ENCODE measurements at places on chromosomes 1 and 21.
A peak's percentile ranks its signal among the peaks of the same experiment; 100 is the strongest.

DNA sequence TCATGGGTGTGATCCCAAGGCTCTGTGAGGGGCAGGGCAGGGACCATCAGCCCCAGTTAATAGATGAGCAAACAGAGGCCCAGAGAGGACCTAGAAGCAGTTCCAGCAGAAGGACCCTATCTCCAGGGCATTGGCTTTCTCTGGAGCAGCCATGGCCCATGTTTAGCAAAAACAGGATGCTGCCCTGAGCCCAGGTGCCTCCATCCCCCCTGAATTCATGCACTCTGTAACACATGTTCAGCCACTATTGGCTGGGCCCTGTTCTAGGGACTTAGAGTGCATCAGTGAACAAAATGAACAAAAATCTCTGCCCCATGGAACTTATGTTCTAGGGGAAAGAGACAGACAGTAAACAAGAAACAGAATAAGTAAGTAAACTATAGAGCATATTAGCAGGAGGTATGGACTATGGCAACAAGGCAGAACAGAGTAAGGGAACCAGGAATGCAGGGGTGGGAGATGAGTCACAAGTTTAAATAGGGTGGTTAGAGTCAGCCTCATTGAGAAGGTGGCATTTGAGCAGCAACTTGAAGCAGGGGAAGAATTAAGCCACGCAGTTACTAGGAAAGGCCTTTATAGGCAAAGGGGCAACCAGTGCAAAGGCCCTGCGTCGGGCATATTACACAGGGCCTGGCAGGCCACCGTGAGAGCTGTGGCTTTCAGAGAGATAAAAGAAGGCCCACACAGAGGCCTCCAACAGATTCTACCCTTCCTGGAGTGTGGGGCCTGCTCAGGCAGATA lies 185.9 kb upstream of the EDN2 start:
- DNase-seq = no peak

- DNase-seq = no peak
Measured at GRCh38 chr1:58422436-58422835, 124.1 kb downstream of the OMA1 start.

DNA sequence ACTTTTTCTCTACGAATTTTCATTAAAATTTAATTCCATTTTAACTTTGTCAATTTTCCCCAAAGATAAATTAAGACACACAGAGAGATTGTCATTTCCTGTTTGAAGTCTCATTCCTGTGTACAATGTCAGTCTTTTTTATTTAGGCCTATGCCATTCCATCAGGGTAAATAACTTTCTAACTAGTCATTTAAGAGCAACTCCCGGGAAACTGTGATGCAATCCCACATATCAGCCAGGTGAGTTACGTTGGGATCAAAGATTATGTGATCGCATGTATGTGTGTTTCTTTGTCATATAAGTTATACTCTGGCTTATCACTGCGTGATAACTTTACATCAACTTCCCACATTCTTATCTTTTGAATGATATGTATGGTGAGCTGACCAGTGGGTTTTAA lies 86.1 kb upstream of the S1PR1 start:
- DNase-seq = no peak

GRCh38 chr1:62022382-62022983 lies 172.2 kb upstream of the L1TD1 start:
- no peak for DNase-seq

DNA sequence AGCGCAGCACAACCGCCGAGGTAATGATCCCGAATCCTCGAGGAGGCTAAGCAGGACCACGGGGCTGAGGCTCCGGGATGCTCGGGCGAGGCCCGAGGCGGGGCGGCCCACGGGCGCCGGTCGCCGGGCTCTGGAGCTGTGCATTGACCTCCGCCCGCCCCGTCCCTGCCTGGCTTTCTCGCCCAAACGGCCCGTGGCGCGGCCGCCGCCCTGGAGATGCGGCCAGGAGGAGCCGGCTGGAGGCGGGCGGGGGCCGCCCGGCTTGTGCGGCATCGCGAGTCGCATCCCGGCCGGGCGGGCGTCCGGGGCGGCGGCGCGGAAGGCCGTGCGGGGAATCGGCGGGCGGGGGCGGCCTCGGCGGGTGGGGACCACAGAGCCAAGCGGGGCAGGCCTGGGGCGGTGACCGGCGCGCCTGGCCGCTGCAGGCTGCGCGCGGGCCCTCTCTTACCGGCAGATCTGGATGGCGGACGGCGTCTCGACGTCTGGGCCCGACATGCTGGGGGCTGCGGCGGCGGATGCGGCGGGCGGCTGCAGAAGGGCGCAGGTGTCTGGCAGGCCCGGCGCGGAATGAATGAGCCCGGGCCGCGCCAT lies 663 bp downstream of the ACOT7 start:
- DNase-seq = no peak

DNA sequence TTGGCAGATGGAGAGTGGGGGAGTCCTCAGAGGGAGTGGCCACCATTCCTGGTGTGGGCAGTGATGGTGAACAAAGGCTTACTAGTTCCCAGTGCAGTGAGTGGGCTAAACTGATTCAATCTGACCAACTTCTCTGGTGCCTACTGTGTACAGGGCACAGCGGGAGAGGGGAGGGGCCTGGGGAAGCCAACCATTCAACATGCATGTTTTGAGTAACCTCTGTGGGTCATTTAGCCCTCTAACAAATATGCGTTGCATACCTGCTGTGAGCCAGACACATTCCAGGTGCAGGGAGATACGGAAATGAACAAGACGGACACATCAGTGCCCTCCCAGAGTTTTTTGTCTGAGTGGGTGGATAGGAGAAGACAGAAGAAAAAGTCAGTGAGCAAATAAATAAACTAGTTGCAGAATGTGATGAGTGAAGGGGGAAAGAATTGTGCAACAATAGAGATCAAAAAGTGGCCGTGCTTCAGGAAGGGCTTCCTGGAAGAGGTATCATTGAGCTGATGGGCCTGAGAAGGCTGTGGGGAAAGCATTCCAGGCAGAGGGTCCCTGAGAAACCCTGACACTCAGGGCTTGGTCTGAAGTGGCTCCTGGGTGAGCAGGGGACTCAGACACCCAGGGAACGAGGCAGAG lies 78.8 kb downstream of the EPHB2 start:
- DNase-seq = no peak

DNA sequence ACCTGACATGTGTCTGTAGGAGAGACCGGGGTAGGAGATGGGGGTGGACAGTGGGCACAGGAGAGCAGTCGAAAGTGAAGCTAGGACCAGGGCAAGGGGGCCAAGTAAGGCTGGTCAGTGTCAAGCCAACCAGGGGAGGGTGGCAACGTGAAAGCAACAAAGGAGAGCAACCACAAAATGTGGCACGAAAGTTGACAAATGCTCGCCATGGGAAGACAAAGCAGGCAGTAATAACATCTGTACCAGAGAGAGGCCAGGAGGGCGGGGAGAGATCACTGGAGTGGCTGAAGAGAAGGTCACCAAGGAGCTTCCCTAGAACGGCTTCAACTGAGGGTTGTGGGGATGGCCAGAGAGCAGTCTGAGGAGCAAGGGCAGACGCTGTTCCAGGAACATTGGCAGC lies 17.0 kb downstream of the QSOX1 start:
- no peak for DNase-seq

DNA sequence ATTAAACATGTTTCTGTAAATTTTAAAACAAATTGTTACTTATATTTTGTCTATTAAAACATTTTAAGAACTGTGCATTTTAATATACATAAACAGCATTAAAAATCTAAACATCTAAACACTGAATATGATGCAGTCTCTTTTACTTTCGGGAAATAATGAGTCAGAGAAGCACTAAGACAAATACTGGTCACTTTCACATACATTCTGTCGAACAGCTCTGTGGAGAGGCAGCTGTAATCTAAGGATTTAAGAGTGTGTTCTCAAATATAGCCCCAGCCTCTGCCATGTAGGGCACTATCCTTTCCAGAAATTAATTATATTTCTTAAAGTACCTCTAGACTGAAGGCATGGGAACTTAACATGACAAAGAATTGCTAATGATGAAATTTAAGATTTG lies 89.6 kb upstream of the PTGFR start:
- no peak for DNase-seq

GRCh38 chr1:215636258-215636965 lies 69.3 kb downstream of the KCTD3 start:
- DNase-seq = no peak

- no peak for DNase-seq
Measured at GRCh38 chr1:9792156-9793042, 31.4 kb downstream of the CLSTN1 start.

- no peak for DNase-seq
Measured at GRCh38 chr1:203769505-203770343, 4.7 kb downstream of the LAX1 start.

DNA sequence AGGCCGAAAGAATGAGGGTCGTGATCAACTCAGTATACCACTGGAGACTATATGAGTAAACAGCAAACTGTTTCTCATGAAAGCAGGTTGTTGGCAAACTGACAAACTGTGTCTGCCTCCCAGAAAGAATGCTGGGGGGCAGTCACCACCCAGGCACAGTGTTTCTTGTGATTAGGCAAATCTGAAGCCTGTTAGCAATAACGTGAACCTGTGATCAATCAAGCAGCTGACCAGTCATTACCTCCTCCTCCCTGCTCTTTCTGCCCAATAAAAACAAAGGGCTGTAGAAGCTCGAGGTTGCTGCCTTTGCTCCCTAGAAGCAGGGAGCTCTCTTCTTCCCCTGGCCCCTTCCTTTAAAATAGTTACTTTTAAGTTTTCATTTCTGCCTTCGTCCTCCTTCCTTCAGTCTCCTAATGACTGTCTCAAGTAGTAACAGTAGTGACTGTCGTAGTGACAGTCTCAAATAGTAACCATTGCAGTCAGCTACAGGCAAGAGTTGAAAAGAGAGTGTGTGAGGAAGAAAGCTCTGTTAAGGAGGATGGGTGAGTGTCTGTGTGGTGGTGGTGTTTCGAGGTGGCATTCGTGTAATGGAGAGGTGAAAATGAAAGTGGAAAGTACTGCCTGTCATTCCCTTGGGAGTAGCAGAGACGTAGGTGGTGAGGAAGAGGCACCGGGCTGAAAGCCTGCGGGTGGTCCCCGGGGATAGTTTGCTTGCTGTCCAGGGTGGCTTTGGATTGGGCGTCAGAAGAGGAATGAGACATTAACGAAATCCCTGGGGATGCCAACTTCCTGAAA lies 14.5 kb downstream of the HHAT start:
- DNase-seq = peak; percentile 34

- DNase-seq = peak; percentile 34
Measured at GRCh38 chr1:219927956-219928790, at the start of gene SLC30A10. SLC30A10 (minus strand) TSS chr1:219928557; CDS start chr1:219928440, 117 bp downstream.

- no peak for DNase-seq
Measured at GRCh38 chr1:184843732-184844495, 89.3 kb upstream of the EDEM3 start.

DNA sequence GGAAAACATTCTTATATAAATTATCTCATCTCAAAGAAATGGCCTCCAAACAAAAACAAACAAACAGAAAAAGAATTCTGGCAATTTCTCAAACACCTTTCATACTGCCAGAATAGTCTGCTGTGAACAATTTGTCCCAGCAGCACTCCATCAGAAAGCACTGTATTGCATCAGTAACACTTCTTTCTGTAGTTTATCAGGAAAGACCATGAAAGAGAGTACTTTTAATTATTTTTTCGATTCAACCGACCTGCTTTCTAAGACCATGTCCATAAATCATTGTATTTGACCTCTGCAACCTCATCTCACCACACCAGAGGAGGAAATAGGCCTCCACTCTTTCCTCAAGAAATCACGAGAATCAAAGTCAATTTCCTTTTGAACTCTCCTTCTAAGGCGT lies 1579.9 kb downstream of the MRPL39 start:
- DNase-seq = no peak

GRCh38 chr1:115529216-115529897 lies 112.4 kb upstream of the VANGL1 start:
- DNase-seq = no peak

DNA sequence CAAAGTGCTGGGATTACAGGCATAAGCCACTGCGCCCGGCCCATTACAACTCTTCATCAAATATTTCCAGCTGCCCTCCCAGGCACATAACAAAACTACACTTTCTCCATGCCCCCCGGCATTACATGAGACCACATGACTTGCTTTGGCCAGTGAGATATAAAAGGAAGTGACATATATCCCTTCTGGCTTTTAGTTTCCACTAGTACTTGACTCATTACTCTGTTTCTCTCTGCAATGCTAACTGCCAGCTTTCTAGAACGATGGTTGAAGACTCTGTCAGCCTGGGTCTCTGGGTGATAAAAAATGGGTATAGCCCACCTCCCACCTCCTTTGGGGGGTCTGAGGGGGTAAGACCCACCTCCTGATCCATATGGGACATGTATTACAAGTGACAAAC lies 24.2 kb downstream of the ABL2 start:
- DNase-seq = no peak

DNA sequence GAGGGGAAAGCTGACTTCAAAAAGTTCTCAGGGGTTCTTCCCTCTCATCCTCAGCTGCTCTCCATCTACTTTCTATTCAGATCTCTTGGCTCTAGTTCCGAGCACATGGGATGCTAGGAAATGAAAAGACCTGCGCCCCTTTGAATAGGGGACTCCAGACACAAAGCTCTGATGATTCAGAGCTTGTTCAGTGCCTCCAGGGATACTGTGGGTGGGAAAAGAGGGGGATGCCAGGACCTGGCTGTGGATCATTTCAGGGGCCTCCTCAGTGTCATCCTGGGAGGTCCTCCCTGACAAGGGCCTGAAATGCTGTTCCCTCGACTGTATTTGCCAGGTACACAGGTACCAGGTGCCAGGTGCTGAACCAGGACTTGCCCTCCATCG lies 943 bp upstream of the KIAA0040 start:
- no peak for DNase-seq

DNA sequence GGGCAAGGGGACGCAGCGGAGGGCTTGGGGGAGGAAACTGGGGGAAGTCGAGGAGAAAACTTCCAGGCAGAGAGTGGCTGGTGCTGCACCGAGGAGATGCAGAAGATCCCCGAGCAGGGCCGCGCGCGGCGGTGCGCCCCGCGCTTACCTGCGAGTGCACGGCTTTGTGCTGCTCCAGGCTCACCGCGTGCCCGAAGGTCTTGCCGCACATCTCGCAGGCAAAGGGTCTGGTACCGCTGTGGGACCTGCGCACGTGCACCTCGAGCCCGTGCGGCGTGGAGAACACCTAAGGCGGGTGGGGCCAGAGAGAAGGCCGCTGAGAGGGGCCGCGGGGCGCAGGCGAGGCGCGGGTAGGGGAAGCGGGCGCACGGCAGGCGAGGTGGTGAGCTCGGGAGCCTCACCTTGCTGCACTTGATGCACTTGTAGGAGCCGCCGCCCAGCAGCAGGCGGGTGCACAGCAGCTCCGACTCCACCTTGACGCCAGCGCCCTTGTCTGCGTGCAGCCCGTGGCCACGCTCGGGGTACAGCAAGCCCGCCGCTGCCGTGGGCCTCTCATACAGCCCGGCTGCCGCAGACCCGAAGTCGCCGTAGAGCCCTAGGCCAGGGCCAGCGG lies 6.4 kb downstream of the GFI1 start:
- DNase-seq = no peak

GRCh38 chr1:12171206-12172041 lies 4.6 kb downstream of the TNFRSF1B start:
- DNase-seq = no peak
